ENCODE measurements at places on chromosomes 3 and 15.
A peak's percentile ranks its signal among the peaks of the same experiment; 100 is the strongest.

DNA sequence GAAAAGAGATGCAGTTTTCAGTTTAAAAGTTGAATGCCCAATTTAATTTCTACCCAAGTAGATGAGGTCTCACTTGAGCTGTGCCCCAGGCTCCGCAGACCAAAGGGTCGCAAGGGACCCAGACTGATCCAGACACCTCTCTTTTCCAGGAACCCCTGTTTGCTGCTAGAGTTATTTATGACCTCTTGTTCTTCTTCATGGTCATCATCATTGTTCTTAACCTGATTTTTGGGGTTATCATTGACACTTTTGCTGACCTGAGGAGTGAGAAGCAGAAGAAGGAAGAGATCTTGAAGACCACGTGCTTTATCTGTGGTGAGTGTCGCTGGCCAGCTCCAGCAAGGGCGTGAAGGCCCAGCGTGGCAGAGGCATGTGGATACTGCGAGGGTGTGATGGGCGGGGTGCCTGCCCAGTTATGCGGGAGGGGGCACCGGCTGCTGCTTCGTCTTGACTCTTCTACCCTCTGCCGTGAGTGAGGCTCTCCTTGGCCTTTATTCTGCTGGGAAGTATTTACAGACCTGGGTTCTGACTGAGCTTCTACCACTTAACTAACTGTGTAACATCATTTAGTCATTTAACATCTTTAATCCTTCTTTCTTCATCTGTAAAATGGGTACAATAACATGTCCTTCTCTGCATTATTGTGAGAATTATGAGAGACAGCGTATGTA lies 164.2 kb upstream of the BHLHE40 start:
- DNase-seq, result no peak

DNA sequence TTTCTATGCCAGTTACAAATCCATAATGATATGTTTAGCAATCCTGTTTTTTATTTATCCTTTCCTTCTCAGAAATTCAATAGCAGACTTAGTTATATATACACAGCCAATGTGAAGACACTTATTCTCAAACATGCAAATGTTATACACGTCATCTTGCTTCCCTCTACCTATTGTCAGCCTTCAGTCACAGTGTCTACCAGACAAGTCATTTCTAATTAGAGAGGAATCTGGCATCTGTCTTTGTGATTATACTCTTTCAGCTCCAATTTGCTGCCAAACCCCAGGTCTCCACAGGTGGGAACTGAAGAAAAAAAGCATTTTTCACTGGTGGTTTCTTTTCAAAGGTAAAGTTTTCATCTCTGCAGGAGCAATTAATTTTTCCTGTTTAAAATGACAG lies 793.1 kb downstream of the AGBL1 start:
- no peak for DNase-seq

- no peak for DNase-seq
These were observed 10.1 kb upstream of the PPP1R2 start for GRCh38 chr3:195553268-195553667.

DNA sequence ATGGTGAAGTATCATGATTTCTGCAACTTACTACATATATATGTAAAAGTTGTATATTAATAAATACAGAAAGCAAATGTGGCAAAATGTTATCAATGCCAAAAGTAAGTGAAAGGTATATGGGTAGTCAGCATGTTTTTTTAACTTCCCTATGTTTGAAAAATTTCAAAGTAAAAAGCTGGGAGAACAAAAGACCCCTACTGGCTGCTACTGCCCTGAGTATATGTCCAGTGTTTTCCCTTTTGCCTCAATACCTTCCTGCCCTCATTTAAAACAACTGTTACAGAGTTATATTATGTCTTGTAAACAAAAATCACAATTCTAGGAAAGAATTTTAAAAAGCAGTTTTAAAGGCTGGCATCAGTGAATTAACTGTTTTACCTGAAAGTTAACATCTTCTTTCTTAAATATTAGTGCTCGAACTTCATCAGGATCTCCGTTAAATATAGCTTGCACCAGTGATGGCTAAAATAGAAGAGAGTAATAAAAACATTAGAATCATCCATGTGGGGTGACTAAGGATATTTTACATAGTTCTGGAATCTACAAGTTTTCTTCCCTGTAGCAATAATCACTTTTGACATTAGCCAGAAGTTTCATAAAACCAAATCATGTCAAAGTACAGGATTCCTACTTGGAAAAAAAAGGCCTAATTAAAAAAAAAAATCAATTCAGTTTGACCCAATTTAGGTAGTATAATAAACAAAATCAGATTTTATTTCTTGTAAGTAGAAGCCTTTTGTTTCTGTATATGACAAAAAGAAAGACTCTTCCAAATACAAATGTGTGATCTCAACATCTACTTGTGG lies 2.7 kb downstream of the ANKRD28 start:
- no peak for DNase-seq

DNA sequence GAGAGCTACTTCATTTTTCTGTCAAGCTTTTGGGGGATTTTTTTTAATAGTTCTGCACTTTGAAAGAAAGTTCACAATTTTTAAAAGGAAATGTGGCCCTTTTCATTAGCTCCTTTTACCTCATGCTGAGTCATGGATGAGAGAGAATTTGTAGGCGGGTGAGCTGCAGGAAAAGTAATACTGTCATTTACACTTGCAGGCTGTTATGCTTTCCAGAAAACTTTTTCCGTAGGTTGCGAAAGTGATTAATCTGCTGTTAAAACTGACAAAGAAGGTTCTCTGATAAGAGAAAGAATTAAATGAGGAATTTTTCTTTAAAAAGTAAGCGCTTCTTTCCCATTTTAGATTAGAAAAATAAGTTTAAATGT lies 430.2 kb downstream of the LPP start:
- DNase-seq, result no peak

- peak; percentile 25 for DNase-seq
These were observed at the start of gene EPHA6 for GRCh38 chr3:96813820-96814650. TSS of gene EPHA6 (plus strand) at chr3:96814594.

DNA sequence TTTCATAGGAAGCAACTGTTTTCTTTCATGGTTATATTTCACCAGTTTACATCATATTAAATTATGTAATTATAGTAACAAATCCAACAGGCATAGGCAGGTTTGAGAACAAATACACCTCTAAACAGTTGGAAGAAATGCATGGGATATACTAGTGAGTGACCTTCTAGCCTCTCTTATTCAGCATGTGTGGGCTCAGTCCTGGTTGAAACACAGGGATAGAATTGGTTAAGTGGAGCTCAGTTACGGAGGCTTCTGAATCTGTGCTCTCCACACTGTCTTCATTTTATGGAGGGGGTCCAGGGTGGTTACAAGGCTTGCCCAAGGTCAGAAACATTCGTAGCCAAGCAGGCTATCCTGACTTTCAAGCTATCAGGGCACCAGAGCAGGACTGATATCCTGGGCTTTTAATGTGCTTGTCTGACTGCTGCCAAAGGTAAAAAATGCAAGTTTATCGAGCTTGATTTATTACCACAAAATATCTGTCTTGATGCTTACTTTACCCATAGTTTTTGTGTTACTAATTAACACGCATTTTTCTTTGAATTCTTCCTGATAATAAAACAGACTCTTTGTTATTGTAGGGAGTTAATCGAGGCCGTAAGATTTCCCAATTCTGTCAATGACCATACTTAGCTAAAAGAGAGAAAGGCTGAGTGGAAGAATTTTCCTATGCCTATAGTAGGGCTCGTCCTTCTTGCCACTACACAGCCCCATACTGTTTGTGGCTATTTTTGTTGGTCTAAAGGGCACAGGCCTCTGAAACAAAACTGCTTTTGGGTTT lies 89.6 kb downstream of the FILIP1L start:
- DNase-seq, result no peak

GRCh38 chr3:4865714-4866113 lies 113.5 kb upstream of the BHLHE40 start:
- DNase-seq, result no peak

Measured in MM.1S (cell line).